ENCODE measurements at places on chromosomes 7 and 10.

DNA sequence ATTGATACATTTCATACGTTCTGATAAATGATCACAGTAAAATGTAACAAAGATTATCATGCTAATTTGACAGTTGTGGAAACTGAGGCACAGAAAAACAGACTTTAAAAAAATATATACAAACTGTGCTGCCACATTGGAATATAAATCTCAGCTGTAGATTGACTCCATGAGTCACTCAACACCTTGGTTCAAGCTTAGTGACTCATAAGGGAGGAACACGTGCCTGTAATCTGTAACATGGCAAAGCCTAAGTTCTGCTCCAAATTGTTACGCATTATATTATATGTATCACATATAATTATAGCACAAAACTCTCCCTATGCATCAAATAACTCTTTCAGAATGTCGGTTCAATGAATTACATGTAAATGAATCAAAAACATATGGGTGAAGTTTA lies 1047.5 kb downstream of the GATA3 start:
- no peak for DNase-seq

DNA sequence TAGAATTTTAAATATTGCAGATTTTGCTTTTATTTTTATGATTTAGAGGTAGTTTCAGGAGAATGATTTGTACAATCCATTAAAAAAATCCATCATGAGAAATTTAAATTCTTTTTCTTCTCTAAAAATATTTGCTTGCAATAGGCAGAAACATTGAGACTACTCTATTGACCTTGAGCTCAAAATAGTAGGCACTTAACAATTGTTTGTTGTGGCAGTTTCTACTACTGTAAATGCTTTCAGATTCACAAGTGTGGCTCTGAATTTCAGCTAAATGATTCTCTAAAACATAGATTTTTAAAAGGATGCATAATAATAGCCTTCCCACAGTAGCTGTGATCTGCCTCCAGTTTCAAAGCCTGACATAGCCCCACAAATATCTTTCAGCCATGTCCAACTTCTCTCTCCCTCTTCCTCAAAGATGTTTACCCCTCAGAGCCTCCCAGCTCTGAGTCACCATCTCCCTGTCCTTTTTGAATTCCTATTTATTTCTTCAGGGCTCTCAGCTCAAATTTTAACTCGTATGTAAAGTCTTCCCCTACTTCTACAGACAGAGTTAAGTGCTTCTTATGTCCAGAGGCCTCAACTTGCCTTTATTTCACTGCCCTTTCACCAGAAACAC lies 160.5 kb downstream of the AOAH start:
- no peak for DNase-seq

- no peak for DNase-seq
Observed at GRCh38 chr7:3482147-3482921, 181.3 kb downstream of the SDK1 start.

GRCh38 chr7:77903597-77903996 lies 105.0 kb downstream of the PHTF2 start:
- no peak for DNase-seq

- DNase-seq, result no peak
Observed at GRCh38 chr7:18402488-18403183, 92.9 kb upstream of the HDAC9 start.

Measured in NCI-H187 (cell line).